ENCODE measurements at places on chromosomes 7 and 10. TPM values are rescaled to one million over a fixed set of nuclear protein-coding genes. Genes with fewer than 3 reads are reported as not detected.

GRCh38 chr10:51030480-51030879 lies 43.8 kb upstream of the PRKG1 start:
- DNase-seq: no peak

- DNase-seq: no peak
Observed at GRCh38 chr10:88185830-88186229, 322.4 kb downstream of the PTEN start.

The MSMB gene
- not detected for total RNA-seq

The NXPH1 gene
- total RNA-seq: 0.11 TPM

DNA sequence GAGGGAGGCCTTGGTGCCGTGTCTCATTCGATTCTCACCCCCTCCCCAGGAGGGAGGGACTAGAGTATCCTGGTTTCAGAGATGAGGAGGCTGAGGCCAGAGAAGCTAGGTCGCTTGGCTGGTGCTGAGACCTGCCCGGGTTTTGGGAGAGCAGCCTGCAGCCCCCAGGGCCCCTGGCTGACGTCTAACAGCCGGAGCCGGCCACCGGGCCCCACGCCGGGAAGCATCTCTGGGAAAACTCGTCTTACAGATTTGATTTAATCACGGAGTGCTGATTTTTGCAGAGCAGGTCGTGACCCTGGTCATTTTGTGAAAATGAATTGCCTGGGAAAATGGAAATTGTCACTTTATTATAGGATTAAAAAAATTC lies 97.5 kb downstream of the MICALL2 start:
- no peak for DNase-seq

Data from H9 (cell line).